ENCODE measurements at places on chromosomes 4 and X.

DNA sequence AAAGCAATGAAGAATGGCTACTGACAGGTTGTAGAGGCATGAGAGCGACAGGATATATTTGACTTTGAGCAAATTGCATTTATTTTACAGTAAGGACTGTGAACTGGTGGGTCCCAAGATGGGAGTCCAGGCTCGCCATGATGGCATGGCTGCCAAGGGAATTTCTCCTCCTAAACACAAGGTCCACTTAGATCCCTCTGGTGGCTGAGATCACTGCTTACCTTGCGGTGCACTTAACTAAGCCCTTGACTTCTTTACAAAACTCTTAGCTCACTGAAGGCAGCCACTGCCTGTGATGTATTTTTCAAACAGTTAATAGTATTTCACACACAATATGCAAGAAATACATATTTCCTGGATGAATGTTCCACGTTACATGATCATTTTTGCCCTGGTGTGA, 50.3 kb upstream of the SORBS2 start:
- DNase-seq, result no peak

DNA sequence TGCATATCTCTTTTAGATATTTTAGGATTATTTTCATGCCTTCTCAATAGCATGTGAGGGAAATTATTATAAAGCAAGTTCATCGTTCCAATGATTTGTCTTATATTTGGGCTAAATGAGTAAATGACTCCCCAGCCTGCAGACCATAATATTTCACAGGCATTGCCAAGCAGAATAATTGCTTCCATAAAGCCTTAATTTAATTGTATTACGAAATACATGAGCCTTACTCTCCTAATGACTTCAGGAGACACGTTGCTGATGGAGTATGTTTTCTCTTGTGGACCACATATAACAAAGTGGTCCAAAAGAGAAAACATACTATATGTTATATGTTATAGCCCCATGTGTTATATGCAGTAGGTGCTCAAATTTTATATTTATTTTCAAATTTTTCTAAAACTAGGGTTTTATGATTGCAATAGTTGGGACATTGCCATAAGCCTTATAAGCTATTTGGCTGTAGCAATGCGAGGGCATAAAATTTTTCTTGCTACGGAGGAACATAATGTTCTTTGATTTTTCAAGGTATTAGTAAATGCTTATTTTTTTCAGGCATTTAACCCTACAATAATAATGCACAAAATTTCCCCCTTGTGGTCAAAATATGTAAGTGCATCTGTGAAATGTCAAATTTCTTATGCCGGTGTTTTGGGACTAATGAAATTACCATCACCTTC, 26.2 kb upstream of the TMPRSS11D start:
- no peak for DNase-seq

DNA sequence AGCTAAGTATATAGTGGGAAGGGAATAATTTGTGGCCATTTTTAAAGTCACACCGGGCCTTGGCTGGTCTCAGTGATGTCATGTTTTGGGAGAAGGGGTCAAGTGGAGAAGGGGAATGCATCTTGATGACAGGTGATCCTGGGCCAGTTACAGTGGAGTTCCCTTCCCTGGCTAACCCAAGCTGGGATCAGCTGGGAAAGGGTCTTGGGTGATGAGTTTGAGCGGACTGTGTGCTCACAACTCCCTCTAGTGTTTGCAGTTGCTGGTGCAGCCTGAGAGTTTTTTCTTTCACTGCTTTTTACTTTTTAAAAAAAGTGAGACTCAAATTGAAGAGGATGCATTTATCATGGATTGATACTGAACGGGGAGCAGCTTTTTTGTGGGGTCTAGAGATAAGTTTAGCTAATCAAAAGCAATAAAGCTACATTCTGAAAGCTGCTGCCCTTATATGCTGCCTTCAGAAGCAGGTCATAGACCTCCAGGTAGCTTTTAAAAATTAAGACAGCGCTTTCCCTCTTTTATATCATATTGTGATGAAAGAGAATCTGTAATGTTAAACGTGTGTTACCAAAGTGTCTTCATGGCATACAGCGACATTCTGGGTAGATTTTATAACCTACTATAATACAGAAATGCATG, 164.7 kb downstream of the DCLK2 start:
- DNase-seq, result no peak

GRCh38 chr4:78058591-78059523, 1.7 kb downstream of the FRAS1 start:
- peak; percentile 17 for DNase-seq

- DNase-seq, result no peak
These were observed 3.7 kb upstream of the LCORL start for GRCh38 chr4:18025288-18025687.

DNA sequence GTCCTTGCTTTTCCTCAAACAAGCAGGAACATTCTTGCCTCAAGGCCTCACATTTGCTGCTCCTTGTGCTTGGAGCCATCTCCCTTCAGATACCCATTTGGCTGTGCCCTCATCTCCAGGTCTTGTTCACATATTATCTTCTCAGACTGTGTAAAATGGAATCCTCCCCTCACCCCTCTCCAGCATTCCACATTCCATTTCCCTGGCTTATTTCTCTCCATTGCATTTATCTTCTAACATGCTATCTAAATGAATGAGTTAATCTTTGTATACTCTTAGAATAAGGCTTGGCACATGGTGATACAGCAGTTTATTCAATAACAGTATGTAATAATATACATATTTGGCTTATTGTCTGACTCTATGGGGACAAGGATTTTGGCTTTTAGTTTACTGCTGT, 8.8 kb upstream of the GALNT7 start:
- no peak for DNase-seq

DNA sequence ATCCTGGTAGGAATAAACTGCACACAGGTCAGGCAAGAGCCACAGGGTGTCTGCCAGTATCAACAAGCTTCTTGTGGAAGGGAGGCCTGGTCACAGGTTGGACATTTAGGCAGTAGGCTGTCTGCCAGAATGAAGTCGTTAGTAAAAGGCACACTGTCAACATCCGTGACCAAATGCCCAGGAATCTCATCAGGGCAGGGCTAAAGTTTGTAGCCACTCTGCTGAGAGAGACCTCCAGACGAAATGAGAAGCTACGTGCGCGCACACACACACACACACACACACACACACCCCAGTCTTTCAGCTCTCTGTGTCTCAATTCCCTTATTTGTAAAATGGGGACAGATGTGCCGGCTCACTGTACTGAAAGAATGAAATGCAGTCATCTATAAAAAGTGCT, 408.7 kb upstream of the ZFP42 start:
- DNase-seq, result no peak

DNA sequence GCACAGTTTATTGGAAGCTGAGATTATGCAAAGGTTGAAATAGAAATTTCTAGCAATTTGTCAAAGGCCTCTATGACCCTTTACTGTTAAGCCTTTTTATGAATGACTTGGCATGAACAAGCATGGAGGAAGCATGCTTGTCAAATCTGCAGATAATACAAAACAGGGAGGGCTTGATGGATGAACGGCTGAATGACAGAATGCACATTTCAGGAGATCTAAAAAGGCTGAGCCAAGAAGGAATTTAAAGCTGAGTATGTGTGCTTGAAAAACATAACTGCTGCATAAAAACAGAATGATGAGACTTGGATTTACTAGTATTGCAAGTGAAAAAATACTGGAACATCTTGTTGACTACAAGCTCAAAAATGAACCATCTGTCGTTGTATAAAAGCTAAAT, 29.0 kb upstream of the UBE2K start:
- DNase-seq, result no peak

GRCh38 chrX:14506866-14507265, 22.5 kb upstream of the GLRA2 start:
- DNase-seq, result no peak

GRCh38 chr4:179803857-179804256, 2361.6 kb upstream of the AGA start:
- no peak for DNase-seq

GRCh38 chr4:75126058-75126457, 193.1 kb downstream of the PARM1 start:
- no peak for DNase-seq

GRCh38 chr4:94814237-94814636, 56.5 kb downstream of the BMPR1B start:
- no peak for DNase-seq

- no peak for DNase-seq
These were observed 205.5 kb upstream of the NUDT6 start for GRCh38 chr4:123127875-123128274.

GRCh38 chr4:154954117-154954516, 173.0 kb downstream of the RBM46 start:
- no peak for DNase-seq

DNA sequence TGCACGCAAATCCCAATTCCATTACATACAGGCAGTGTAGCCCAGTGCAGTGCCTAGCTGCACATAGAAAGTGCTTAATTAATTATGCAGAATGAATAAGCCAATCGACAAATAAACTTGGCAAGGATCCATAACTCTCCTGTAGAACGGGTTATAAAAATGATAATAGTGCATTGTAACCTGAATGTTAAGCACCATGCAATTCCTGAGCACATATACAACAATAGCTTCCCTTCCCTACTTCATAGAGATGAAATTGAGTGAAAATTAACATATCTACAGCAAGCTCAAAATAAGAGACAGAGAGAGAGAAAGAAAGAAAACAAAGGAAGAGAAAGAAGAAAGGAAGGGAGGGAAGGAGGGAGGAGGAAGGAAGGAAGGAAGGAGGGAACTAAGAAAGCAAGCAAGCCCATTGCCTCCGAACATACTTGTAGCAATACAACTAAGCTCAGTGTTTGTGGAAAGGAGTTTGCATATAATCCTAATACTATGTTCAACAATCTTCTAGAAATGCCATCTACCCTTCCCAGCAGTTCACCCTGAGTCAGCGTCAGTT, 1074.0 kb upstream of the LCORL start:
- DNase-seq, result no peak

- no peak for DNase-seq
These were observed 50.5 kb downstream of the IL15 start for GRCh38 chr4:141686879-141687278.

DNA sequence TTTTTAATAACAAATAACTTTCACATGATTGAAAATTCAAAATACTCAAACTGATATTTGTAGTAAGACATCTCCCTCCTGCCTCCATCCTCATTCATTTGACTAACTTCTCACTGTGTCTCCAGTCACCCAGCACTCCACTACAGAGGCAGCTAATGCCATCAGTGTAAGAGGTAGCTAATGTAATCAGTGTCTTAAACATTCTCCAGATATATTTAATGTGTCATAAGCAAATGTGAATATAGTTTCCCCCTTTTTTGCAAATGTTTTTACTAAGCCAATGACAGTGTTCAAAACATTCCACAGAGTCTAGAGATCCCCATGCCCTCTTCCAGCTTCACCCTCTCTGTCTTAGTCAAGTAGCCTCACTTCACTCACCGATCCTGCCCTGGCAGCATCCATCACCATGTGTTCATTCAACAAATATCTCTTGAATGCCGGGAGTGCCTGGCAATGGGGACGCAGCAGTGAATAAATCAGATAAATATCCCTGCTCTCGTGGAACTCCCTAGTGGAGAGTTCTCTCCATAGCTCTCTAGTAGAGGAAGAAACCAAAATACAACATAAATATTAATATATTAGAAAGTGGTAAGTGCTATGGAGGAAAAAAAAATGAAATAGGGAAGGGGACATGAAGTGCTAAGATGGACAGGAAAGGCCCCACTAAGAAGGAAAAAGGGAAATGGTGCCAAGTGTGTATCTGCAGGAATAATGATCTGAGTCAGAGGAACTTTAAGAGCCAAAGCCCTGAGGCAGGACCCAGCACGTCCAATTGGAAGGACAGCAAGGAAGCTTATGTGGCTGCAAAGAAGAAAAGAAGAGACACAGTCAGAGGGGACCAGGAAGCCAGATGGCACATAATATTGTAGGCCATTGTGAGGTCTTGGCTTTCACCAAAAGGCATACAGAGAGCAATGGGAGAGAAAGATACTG, 18.7 kb downstream of the SCFD2 start:
- DNase-seq, result no peak

DNA sequence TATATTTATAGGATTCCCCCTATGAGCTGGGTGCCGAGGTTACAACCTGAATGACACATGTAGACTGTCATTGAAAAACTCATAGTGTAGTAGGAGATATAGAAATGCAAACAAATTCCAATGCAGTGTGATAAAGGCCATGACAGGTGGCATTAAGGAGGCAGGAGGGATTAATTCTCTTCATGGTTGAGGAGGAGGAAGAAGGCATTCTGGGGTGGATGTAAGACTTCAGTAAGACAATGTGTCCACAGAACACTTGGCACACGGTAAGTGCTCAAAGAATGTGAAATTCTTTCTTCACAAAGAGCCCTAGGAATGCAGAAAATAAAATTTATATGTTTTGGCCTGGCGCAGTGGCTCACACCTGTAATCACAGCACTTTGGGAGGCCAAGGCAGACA, 136.5 kb downstream of the RBM47 start:
- DNase-seq, result no peak

GRCh38 chr4:153488006-153488891, 22.1 kb downstream of the TMEM131L start:
- peak; percentile 81 for DNase-seq

DNA sequence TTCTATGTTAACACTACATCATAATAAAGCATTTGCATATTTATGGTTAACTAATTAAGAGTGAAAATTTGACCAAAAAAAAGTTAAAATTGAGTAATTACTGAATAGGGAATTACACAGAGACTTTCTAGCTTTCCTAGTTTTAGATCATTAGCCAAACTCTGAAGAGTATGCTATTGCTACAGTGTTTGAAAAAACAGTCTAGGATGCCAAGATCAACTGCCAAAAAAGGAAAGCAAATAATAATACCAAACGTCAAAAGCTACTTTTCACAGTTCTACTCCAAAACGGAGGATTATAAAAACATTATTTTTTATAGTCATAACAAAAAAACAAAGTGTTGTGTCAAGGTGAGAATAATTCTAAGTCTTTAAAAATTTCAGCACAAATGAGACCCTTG, 359.8 kb upstream of the CTSO start:
- DNase-seq, result no peak

DNA sequence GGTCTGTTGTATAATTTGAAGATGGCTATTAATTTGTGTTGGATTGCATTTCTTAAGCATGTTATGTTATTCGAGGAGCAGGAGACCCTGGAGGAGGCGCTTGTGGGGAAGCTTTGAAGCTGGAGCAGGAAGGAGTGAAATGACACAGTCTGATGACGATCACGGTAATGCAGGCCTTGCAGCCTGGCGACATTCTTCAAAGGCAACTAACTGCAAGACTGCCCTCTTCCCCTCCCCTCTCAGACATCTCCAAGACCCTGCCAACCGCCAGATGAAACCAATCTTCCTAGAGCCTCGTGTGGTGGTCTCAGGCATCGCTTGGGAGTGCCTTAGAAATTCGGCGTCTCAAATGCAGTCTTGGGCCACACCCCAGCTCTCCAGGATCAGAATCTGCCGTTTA, 16.1 kb downstream of the CLCN4 start:
- no peak for DNase-seq

DNA sequence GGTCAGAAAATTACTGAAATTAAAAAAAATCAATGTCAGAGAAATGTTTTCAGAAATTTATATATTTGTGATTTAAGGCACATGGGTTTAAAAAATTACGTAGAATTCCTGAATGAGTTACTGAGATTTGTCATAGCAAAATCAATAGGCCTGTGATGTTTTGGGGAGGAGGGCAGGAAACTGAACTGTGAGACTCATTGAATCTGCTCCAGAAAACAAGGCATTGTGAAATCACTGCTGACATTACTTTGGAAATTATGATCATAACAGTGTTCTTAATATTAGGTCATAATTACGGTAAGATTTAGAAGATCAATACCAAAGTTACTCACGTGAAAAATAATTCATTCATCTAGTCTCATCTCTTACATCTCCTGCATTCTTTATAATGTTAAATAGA, 5.3 kb downstream of the FGF5 start:
- no peak for DNase-seq

- DNase-seq, result no peak
These were observed 186.5 kb downstream of the MSL3 start for GRCh38 chrX:11944501-11944900.

GRCh38 chr4:40916880-40917279, 167.1 kb downstream of the NSUN7 start:
- DNase-seq, result peak; percentile 71
